Activated CD4-positive, alpha-beta T cell treated with anti-CD3 and anti-CD28 coated beads, Interleukin-2, amount 10 ng/mL, durations not matched to agents 24 days and 14 days (primary cell): ENCODE measurements at places on chromosomes 11 and 22. TPM values are rescaled to one million over a fixed set of nuclear protein-coding genes. Genes with fewer than 3 reads are reported as not detected.

The DMC1 gene
- total RNA-seq: 14.2 and 14.3 TPM in 2 replicates

The RAB39A gene
- not detected in 2 replicates for total RNA-seq

The KREMEN1 gene
- not detected in 2 replicates for total RNA-seq

DNA sequence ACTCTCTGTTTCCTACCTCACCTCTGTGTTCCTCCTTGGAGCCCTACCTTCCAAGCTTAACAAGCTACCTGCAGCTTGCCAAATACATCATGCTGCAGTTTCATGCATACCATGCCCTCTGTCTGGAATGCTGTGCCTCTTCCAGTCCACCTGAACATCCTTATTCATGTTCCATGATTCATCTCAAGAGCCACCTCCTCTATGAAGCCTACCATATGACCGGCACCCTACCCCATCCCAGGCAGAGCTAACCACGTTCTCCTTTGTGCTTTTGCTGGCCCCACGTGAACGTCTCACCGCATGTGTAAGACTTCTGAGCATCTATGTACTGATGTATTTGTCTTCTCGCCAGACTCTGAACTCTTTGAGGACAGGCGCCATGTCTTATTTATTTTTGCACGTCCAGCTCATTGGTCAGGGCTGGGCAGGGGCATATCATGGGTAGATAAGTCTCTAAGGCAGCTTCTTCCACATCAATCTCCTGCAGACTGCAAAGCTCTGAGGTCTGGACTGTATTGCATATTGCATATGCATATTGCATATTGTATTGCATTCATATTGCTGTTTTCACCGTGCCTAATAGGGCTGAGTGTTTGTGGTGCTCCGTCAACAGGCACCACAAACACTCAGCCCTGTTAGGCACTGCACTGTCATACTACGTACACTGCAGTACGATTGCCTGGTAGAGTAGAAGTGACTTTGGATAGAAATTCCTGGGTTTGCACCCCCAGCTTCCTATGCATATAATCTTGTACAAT lies 31.0 kb downstream of the TST start:
- no peak overlapping the region for H3K27ac ChIP-seq
- H3K4me1 ChIP-seq: no peaks in the 10 kb centered on the region
- H3K36me3 ChIP-seq: peaks cover 1% of the 10 kb centered on the region
- no peak overlapping the region for H3K4me3 ChIP-seq

DNA sequence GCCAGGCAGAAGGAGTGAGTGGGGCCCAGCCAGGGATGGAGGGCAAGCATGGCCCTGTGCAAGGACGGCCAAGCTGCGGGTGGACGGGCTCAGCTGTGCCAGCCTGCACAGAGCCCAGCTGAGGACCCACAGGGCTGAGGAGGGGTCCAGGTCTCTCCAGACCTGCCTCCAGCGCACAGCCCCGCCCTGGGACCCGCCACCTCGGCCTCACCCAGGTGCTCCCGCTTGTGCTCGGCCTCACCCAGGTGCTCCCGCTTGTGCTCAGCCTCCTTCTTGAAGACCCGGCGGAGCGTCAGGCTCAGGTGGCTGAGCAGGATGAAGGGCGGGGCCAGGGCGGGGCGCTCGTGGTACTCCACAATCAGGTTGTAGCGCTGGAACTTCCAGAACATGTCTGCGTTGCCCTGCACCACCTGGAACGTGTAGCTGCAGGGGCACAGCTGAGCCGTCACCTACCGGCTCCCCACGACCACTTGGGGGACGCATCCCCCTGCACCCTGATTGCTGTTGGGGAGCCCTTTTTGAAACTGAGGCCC lies 6.4 kb downstream of the TSSC4 start:
- H3K36me3 ChIP-seq: peaks cover 14% of the 10 kb centered on the region
- H3K4me3 ChIP-seq: no peak overlapping the region
- H3K27me3 ChIP-seq: no peaks in the 10 kb centered on the region
- H3K4me1 ChIP-seq: peaks cover 3% of the 10 kb centered on the region
- no peak for DNase-seq
- no peak overlapping the region for H3K27ac ChIP-seq

- no peaks in the 10 kb centered on the region for H3K27me3 ChIP-seq
- peaks cover 2% of the 10 kb centered on the region for H3K36me3 ChIP-seq
- peak overlapping the region; percentile 4 for H3K4me3 ChIP-seq
- H3K4me1 ChIP-seq: peaks cover 24% of the 10 kb centered on the region
- no peak for DNase-seq
These were observed 30.4 kb downstream of the NEAT1 start for GRCh38 chr11:65452806-65453490.

GRCh38 chr11:90997241-90997640 lies 774.4 kb upstream of the CHORDC1 start:
- no peak overlapping the region for H3K27ac ChIP-seq
- no peak for DNase-seq
- no peaks in the 10 kb centered on the region for H3K27me3 ChIP-seq
- H3K4me1 ChIP-seq: no peaks in the 10 kb centered on the region
- no peak overlapping the region for H3K4me3 ChIP-seq
